Activated T-cell treated with anti-CD3 and anti-CD28 coated beads for 1 hour (primary cell): ENCODE measurements at places on chromosomes 6 and 20.
A peak's percentile ranks its signal among the peaks of the same experiment; 100 is the strongest.

- DNase-seq, result no peak
Observed at GRCh38 chr6:15351631-15352030, 105.8 kb downstream of the JARID2 start.

GRCh38 chr6:134199848-134200606, 117.9 kb downstream of the SGK1 start:
- no peak for DNase-seq

- DNase-seq, result no peak
Observed at GRCh38 chr6:142843361-142843760, 101.6 kb downstream of the HIVEP2 start.

DNA sequence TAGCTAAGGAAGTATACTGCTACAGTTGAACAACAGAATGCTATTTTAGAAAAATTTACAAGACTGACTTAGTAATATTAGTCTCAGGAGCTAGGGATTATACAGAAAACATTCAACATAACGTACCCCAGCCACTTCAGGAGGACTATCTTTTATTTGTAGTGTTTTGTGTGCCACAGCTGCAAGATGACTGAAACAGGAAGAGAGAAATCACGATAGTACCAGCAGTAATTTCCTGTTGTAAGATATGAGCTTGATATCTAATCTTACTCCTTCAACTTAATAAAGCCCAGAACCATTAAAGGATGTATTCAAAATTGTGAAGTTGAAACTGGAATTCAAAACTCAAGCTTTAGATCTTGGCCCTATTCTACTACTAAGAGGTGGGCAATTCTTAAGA, 42.1 kb downstream of the SLC35A1 start:
- no peak for DNase-seq

DNA sequence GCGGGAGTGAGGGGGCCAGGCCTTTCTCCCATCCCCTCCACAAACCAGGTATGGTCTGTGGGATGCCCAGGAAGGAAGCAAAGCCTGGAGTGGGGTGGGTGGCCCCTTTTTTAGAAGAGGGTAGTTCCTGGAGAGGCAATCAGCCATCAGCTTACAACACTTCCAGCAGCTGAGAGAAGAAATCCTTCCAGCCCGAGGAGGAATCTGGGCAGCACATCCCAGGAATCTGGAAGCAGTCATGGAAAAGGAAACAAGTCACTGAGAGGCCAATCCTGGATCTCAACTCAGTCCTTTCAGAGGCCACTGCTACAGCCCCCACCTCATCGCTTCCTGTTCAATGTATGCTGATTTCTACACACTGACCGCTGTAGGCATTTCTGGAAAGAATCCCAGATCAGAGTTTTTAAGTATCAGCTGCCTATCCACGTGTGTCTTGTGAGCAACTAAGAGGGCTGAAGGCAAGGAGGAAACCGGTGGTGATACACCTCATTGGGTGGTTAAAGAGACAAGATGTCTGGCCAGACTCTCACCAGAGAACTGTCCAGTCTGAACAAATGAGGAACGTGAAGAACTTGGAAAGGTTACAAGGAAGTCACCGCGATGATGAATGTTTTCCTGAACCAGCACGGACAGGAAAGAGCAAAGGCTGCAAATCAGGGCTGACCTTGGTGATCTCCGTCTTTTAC, 92.9 kb upstream of the SHLD1 start:
- no peak for DNase-seq

GRCh38 chr20:51531141-51531710, 11.3 kb downstream of the NFATC2 start:
- peak; percentile 40 for DNase-seq

- DNase-seq, result no peak
Observed at GRCh38 chr6:12246900-12247299, 43.3 kb upstream of the EDN1 start.

DNA sequence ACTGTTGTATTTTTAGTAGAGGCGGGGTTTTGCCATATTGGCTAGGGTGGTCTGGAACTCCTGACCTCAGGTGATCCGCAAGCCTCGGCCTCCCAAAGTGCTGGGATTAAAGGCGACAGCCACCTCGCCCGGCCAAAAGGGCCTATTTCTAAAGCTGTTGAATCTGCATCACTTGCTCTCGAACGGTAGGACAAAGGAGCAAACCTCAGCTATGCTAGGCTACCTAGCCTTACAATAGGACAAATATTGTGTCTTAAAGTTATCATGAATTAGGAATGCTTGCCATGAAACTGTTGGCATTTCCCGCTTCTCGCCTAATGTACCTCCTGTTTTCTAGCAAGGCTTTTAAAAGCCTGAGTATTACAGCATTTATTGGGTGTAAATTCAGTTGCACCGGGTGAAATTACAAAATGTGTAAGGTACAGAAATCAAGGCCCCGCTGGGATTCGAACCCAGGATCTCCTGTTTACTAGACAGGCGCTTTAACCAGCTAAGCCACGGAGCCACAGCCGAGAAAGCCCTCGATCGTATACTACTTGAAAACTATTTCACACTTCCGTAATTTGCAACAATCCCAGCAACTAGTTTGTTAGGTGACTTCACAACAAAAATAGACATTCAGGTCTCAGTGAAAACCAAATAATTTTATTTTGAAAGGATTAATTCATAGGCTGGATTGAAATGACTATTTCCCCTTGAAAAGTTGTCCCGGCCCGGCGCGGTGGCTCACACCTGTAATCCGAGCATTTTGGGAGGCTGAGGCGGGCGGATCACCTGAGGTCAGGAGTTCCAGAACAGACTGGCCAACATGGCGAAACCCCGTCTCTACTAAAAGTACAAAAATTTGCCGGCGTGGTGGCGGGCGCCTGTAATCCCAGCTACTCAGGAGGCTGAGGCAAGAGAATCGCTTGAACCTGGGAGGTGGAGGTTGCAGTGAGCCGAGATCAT, 211.6 kb upstream of the ZNF184 start:
- DNase-seq, result peak; percentile 33

DNA sequence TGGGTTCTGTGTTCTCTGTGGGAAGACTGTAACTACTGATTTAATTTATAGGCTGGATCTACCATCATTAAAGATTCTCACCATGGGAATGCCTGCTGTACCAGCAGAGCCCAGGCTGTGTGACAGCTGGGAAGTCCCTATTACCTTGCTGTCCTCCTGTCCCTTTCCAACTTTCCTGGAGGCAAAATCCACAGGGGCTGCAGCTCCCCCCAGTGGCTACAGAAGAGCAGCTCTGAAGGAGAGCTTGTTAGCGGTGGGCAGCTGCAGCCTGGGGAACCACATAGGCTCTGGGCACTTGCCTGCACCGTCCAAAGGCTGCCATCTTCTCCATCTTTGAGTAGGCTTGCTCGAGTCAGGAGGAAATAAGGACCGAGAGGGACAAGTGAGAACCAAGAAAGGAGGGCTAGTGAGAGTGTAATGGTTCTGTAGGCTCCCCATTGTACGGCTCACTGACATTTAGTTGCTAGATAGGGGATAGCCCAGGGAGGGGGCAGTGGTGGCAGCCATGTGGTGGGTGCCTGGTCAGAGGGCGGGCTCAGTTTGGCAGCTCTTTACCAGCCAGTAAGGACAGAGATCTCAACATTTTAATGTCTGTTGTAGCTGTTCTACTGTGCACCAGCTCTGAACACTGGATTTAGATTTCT, 155.1 kb upstream of the MLIP start:
- DNase-seq, result no peak

DNA sequence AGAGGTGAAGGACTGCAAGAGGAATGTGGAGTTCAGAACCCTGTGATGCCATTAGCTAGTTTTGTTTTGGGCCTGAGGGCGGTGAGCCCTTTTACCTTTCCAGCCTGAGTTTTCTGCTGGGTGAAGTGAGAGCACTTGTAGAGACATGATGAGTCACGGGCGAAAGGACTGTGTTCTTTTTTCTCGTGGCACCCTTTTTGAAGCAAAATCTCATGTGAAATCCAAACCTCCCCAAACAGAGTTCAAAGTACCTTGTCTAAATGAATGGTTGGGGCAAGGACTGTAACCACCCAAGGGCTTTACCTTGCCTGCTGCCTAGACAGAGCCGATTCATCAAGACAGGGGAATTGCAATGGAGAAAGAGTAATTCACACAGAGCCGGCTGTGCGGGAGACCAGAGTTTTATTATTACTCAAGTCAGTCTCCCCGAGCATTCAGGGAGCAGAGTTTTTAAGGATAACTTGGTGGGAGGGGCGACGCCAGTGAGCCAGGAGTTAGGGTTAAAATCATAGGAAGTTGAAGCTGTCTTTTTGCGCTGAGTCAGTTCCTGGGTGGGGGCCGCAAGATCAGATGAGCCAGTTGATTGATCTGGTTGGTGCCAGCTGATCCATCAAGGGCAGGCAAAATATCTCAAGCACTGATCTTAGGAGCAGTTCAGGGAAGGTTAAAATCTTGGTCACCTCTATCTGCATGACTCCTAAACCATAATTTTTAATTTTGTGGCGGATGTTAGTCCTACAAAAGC, 25.8 kb downstream of the SAMD5 start:
- no peak for DNase-seq

DNA sequence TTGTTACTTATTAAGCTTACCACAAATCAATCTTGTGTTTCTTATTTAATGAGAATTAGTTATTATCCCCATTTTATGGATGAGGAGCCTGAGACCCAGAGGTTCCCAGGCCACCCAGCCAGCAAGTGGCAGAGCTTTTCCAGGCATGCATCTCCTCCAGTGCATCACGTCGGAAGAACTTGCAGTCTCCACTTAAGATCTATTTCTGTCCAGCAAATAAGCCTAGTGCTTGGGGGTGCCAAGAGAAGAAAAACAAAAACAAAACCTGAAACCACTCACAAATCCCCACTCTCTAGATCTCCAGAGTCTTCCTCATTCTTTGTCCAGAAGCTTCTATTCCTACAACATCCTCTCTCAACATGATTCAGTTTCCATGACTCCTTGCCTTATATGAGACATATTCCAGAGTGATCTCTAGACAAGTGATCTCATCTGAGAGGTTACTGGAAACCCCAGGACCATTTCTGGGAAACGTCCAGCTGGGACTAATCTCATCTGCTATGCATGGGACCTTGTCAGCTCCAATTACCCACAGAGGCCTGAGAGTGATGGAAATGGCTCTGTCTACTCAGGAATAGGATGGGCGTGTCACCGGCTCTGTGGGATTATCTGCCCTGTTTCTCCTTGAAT, 4.1 kb downstream of the GUCA1B start:
- no peak for DNase-seq

DNA sequence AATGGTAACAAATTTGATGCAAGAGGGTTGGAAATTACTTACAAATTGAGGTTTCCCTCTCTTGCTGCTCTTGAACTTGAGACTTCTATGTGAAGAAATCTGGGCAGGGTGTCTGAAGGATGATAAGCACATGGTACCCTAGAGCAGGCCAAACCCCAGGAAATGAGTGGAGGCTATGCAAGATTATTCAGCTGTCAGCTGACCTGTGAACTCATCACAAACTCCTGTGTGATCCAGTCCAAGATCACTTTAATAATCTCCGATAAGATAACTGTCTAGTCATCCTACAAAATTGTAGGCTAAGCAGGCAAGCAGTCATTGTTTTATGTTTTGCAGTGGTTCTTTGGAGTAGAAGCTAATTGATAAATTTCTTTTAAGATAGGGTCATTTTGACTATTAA, 213.1 kb downstream of the BTBD3 start:
- no peak for DNase-seq
